ENCODE measurements at places on chromosomes 3 and 15.

DNA sequence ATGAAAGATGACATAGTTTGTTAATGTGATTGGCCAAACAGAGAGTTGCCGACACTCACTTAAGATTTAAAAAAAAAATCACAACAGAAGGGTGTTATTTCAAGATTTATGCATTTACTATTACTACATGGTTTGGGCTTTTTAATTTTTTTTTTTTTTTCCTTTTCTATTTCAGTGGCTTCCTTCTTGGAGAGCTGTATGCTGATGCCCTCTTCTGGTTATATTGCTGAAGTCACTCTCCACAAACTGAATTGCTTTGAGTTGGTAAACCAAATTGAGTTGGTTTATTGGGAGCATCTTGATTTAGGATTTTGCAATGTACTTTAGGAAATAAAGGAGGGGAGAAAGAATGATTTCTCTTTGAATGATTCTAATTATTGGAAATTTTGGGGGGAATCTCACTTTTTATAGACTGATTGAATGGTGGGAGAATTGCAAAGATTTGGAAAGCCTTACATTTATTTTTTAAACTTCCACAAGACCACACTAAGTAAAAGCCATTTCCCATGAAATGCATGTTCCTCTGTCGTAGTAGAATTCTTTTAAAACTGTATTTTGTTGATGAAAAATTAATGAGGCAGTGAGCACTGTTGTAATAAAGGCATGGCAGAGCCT lies 186.6 kb upstream of the FEZF2 start:
- no peak for DNase-seq

DNA sequence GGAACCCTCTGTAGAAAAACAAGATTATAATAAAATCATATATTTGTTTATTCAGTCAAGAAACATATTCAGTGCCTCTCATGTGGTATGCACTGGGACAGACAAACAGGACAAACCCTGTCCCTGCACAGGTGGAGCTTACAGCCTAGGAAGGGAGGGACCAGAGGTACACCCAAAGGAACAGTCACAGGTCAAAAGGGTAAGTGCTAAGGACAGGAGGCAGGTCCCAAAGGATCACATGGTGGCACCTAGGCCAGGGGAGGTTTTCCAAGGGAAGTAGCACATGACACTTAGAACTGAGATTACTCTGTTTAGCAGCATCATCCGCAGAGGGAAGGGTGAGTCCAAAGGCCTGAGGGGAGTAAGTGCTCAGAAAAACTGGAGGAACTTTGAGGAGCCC lies 254.4 kb upstream of the ARRDC4 start:
- DNase-seq = no peak

DNA sequence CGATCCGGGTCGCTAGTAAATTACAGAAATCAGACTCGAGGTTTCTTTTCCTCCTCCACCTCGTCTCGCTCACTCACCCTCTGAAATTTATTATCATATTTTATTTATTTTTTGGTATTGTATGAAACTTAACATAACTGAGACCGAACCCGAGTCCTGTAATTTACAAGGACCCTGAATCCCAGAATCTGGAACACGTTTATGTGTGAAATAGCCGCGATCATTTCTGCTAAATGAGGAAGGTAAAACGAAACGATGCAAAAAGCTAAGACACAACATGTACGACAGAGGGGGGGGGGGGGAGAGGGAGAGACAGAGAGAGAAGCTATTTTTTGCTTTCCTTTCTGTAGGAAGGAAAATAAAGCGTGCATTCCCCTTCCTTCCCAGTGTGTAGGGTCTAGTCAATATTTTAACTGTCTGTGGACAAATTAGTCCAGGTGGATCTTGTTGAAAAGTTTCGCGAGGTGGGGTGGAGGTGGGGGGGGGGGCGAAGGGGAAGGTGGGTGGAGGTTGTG lies 1.6 kb downstream of the BBX start:
- no peak for DNase-seq

- no peak for DNase-seq
Observed at GRCh38 chr3:44974416-44974815, 1.6 kb downstream of the ZDHHC3 start.

- no peak for DNase-seq
Observed at GRCh38 chr3:46523556-46523955, 25.8 kb downstream of the RTP3 start.

GRCh38 chr3:119498186-119499011 lies at the start of gene TIMMDC1:
Gene TIMMDC1, plus strand, starts transcription at chr3:119498547. Its CDS starts 187 bp downstream, at chr3:119498734.
- peak; percentile 97 for DNase-seq

- DNase-seq = peak; percentile 60
Observed at GRCh38 chr3:121594850-121595249, 1.7 kb downstream of the FBXO40 start.

- no peak for DNase-seq
Observed at GRCh38 chr15:62512904-62513303, 347.8 kb upstream of the C2CD4B start.

GRCh38 chr3:89372456-89372855 lies 265.0 kb downstream of the EPHA3 start:
- no peak for DNase-seq

DNA sequence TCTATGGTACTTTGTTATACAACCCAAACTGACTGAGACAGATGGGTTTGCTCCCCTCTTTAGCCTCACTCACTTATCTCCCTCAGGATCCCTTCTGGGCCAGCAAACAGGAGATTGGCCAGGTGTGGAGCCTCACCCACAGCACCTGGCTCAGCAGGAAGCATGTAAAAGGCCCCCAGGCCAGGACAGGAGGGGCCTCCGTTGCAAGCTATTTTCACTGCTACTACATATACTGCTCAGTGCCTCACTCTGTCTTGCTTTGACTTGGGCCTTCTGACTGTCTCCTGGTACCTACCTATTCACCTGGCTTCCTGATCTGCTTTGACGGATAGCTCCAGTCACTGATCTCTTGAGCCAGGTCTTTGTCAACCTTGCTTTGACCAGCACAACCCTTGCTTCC lies 20.4 kb upstream of the TPM1 start:
- DNase-seq = no peak

DNA sequence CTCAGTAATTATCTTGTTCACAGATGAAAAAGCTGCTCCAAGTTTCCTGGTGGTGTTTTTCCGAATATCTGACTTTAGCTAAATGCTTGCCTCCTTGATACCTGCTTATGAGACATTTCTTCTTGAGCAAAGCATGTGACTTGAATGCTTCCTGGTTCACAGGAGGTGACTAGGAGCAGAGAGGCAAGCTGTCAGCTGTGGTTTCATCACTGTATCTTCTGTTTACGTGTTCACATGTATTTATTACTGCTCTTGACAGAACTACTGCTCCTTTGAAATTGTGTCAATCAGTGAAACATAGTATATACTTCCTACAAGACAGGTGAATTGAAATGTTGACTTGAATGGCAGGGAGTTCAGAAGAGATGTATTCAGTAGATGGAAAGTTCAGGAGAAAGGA lies 8.9 kb upstream of the SPPL2A start:
- no peak for DNase-seq

GRCh38 chr3:111690242-111690641 lies 95.1 kb upstream of the ZBED2 start:
- no peak for DNase-seq

GRCh38 chr3:101512396-101512645 lies 691 bp downstream of the SENP7 start:
- no peak for DNase-seq

DNA sequence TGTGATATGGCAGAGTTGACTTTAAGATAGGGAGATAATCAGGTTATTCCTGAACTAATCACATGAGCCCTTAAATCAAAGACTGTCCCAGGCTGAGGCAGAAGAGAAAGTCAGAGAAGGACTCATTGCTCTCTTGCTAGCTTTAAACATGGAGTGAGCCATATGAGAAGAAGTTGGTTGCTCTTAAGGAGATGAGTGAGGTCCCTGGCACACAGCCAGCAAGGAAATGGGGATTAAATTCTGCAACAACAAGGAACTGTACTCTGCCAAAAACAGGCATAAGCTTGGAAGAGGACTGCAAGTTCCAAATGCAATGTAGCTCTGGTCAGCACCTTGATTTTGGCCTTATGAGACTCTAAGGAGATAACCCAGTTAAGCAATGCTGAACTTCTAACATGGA lies 457.0 kb downstream of the PLOD2 start:
- DNase-seq = no peak

GRCh38 chr3:174423936-174424335 lies 435.2 kb upstream of the NAALADL2 start:
- DNase-seq = no peak

GRCh38 chr15:87082581-87082980 lies 1002.9 kb downstream of the AGBL1 start:
- DNase-seq = no peak

DNA sequence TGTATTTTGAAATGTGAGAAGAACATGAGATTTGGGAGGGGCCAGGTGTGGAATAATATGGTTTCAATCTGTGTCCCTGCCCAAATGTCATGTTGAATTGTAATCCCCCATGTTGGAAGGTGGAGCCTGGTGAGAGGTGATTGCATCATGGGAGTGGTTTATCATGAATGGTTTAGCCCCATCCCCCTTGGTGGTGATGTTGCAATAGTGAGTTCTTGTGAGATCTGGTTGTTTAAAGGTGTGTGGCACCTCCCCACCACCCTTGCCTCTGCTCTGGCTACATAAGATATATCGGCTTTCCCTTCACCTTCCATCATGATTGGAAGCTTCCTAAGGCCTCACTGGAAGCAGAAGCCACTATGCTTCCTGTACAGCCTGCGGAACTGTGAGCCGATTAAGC lies 23.9 kb upstream of the TMEM108 start:
- DNase-seq = no peak

DNA sequence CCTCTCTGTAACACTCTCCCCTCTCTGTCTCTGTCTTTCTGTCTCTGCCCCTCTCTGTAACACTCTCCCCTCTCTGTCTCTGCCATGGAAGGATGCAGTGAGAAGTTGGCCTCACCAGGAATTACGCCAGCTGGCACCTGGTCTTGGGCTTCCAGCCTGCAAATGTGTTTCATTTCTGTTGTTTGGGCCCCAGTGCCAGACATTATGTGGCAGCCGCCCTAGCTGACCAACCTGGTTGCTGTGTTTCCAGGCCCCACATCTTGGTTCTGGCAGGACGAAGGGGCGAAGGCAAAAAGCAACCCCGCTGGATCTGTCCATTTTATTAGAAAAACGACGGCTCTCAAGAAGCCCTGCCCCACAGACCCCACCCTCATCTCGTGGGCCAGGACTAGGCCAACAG lies 5.2 kb upstream of the ZXDC start:
- peak; percentile 87 for DNase-seq

DNA sequence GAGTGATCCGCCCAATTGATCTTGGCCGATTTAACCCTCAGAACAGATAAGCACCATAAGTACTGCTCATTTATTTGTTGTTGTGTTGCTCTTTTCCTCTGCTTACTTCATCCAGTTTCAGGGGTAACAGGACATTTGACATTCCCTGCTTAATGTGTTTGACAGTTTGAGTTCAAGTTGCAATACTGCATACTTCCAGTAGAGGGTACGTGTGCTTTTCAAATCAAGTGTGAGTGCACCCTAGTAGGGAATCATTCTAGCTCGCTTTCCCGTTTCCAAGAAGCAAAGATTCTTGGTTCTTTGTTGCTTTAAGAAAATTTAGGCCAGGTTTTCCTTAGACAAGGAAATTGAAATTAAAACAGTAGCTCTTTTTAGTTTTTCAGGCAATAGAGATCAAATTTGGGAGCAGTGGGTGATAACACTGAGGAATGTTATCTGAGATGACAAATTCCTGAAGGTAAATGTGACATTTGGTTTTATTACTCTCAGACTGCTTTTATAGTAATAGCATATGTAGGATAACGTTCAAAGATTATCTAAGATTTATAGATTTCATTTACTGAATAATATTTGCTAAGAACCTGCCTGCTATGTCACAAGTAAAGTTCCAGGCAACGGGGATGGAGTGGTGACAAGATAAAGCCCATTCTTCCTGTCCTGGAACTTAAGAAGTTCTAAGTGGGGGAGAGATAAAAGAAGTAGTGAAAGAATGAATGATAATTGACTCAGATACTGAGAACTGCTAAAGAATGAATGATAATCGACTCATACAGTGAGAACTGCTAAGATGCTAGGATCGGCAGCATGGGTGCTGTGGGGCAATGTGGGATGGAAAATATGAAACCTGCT lies 73.3 kb downstream of the SYNPR start:
- no peak for DNase-seq

GRCh38 chr15:75648156-75649000 lies 666 bp downstream of the SNX33 start:
- peak; percentile 72 for DNase-seq

GRCh38 chr3:62837145-62837787 lies 38.0 kb downstream of the CADPS start:
- DNase-seq = no peak
